GM03348 (cell line): ENCODE measurements at places on chromosomes 6 and 20.
A peak's percentile ranks its signal among the peaks of the same experiment; 100 is the strongest.

GRCh38 chr6:10478187-10479040 lies 42.7 kb upstream of the GCNT2 start:
- peak; percentile 67 for DNase-seq

DNA sequence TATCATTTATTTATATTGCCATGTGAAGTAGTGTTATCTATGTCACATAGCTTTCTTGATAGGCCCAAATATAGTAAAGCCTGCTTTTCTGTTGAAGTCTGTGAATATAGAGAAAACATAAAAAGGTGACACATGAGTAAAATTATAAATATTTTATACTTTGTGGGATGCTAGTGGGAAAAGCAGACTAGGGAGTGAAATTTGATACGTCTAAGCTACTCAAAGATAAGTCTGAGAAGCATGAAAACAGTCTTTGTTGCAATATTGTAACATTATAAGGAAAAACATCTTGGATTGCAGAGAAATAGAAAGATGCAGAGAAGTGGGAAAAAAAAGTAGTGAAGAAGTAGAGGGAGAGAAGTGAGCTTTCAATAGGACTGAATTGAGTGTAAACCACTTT lies 75.4 kb downstream of the ZNF292 start:
- DNase-seq, result no peak

- no peak for DNase-seq
These were observed 132.8 kb downstream of the PHACTR3 start for GRCh38 chr20:59737073-59737666.

DNA sequence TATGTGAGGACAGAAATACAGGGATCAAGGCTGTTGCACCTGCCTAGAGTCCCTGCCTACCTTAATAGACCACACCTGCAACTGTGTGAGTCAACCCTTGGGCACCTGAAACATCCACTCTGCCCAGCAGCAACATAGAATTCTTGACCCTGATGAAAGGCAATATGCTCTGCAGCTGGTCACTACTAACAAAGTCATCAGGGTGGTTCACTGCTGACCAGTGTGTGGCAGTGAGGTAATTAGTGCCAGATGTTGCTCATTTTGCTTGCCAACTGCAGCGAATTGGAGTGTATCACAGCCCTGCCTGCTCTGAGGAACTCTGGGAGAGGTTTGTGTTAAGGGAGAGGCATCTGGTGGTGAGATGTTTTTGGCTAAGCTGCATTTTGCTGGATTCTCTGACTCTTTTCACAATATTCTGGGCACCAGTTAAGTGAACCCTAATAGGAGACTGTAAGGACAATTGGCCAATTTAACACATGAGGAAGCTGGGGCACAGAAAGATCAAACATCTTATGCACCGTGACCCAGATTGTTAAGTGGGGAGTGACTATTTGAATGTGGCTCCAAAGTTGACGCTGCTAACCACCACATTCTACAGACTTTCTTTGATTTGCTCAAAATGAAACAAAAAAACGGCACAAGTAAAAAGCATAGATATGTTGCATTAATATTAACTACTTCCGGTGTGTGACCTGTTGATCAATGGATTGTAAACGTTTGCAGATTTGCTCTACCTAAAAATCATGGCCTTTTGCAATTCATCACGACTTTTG lies 61.9 kb upstream of the OPRM1 start:
- DNase-seq, result peak; percentile 22

DNA sequence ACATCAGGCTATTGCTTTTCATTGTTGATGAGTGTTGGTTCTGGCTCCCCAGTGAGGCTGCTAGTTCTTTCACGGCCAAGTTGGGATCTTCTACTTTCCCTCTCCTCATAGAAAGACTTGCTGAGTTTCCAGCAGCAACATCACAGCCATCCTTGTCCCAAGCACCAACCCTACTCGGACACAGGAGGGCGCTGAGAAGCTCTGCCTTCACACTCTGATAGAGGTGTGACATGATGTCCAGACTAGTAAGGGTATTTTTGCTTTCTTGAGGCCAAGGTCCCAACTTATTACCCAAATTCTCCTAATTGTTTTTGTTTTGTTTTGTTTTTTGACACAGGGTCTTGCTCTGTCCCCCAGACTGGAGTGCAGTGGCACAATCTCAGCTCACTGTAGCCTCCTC lies 3.0 kb upstream of the GCM1 start:
- DNase-seq, result no peak

DNA sequence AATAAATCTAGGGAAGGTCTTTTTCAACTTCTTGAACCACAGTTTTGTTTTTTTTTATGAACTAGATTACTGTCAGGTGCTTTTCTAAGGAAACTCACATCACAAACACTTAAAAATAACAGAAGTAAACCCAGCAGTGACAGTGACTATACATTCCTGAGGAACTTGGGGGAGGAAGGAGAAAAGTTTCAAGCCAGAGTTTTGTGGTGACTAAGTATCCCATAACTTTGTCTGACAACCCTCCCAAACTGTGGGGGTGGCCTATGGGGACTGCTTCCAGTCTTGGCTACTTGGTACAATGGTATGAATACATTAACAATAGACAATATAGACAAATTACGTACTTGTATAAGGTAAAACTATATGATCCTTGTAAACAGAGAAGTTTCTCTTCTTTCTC lies 202.5 kb upstream of the MAN1A1 start:
- DNase-seq, result peak; percentile 16

GRCh38 chr6:90545448-90545847 lies 41.4 kb downstream of the MAP3K7 start:
- no peak for DNase-seq

GRCh38 chr6:42095094-42095493 lies 44.8 kb downstream of the TAF8 start:
- no peak for DNase-seq
